ENCODE measurements at places on chromosomes 12 and 14. TPM values are rescaled to one million over a fixed set of nuclear protein-coding genes. Genes with fewer than 3 reads are reported as not detected.
A peak's percentile ranks its signal among the peaks of the same experiment; 100 is the strongest.

RIN3 gene
- 14.9 TPM for polyA plus RNA-seq

ADAMTS20 gene
- polyA plus RNA-seq: 0.04 TPM

RNU4-1 gene
- polyA plus RNA-seq: not detected

KLRD1 gene
- polyA plus RNA-seq: 0.20 TPM

FRS2 gene
- polyA plus RNA-seq: 16.6 TPM

BICD1 gene
- polyA plus RNA-seq: 9.4 TPM

RNF212B gene
- not detected for polyA plus RNA-seq

ARHGEF25 gene
- polyA plus RNA-seq: 36.2 TPM

EXOC3L4 gene
- 1.4 TPM for polyA plus RNA-seq

DNA sequence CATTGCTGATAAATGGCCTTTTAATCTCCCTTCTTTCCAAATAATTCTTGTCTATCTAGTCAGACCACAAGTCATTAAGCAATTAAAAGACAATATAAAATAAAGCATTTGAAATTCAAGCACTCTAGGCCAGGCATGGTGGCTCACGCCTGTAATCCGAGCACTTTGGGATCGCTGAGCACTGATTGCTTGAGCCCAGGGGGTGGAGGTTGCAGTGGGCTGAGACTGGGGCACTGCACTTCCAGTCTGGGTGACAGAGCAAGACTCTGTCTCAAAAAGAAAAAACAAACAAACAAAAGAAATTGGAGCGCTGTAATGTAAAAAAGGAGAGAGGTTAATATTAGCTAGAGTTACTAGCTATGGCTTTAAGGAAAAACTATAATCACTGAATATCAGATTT lies 30.5 kb upstream of the CSRP2 start:
- no peak for DNase-seq

GRCh38 chr12:10154145-10154496 lies 17.8 kb downstream of the OLR1 start:
- no peak for DNase-seq

DNA sequence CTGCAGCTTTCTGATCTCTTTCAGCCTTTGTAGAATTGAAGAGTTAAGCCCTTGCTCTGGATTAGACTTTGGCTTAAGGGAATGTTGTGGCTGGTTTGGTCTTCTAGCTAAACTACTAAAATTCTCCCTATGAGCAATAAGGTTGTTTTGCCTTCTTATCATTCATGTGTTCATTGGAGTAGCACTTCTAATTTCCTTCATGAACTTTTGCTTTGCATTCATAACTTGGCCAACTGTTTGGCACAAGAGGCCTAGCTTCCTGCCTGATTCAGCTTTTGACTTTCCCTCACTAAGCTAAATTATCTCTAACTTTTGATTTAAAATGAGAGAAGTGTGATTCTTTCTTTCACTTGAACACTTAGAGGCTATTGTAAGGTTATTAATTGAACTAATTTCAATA lies 384.3 kb downstream of the RAD51B start:
- DNase-seq: no peak

DNA sequence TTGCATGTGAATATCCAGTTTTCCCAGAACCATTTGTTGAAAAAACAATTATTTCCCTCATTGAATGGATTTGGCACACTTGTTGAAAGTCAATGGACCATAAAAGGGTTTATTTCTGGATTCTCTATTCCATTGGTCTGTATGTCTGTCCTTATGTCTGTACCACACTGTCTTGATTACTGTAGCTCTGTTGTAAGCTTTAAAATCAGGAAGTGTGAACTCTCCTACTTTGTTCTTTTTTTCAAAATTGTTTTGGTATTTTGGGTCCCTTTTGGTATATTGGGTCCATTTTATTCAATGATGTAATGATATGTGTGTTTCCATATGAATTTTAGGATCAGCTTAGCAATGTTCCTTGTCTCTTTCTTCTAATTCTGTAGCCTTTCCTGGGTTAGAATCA lies 64.8 kb downstream of the PPP2R5C start:
- DNase-seq: no peak

DNA sequence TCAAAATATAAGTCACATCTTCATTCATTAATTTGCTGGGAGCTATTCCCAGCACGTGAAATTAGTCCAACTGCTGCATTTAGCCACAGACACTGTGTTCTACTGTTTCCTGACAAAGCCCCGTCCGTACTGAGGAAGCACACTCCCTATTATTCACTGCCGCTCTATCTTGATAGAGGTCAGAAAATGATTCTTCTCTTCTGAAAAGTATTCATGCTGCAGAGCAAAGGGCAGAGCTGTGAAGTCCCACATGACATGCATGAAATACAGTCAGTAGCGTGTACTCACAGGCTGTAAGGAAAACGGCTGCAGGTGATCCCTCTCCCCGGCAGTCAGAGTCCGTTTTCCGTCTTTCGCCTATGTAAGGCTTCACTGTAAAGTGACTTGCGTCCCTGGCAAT lies 302.5 kb upstream of the FKBP4 start:
- no peak for DNase-seq

DNA sequence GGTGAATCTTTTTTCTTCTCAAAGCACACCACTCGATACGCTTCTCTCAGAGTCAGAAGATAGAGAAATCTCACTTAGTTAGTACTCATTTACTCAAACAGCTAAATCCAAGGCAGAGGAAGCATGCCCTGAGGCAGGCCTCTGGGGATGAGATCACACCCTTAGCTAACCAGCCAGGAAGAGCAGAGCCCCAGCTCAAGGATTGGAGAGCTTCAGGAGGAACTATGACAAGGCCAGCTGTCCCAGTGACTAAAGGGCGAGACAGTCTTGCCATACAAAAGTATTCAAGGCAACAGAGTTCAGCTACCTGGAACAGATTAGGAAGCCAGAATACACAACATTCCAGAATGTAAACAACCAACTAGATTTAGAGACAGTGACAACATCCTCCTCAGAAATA lies 197.7 kb upstream of the CCDC196 start:
- no peak for DNase-seq

DNA sequence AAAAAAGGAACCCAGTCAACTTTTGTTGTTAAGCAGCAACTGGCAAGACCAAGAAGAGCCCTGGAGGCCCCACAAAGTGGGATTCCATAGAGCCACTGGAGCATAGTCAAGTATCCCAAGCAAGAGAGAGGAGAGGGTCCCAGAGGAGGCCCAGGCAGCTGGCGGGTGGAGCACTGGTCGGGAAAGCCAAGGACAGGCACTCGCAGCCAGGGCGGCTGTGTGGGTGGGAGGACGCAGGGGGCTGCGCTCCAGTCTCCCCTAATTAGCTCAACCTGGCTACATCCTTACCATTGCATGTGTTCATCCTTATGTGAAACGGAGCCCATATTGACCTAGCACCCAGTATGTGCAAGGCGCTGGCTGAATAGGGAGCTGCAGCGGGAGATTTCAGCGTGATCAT lies 18.3 kb upstream of the ZFP36L1 start:
- peak; percentile 65 for DNase-seq

DNA sequence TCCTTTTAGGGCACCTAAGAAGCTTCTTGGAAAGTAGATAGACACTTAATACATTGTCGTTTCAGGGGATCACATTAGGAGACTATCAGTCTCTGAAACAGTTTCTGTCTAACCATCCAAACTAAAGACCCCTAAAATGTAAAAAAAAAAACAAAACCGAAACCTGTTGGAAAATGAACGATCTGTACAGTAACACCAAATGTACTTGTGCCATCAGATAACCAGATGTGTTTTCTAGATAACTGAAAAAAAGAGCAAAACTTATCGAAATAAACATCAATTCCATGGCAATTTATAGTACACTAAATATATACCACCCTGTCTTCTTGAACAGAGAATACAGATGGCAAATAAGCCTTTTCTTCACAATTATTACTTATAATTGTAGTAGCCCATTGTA lies 2.1 kb downstream of the LDHB start:
- DNase-seq: no peak

GRCh38 chr12:13085968-13086686 lies 17.3 kb downstream of the GSG1 start:
- DNase-seq: no peak

GRCh38 chr14:104688505-104689108 lies 811 bp upstream of the INF2 start:
- DNase-seq: no peak

DNA sequence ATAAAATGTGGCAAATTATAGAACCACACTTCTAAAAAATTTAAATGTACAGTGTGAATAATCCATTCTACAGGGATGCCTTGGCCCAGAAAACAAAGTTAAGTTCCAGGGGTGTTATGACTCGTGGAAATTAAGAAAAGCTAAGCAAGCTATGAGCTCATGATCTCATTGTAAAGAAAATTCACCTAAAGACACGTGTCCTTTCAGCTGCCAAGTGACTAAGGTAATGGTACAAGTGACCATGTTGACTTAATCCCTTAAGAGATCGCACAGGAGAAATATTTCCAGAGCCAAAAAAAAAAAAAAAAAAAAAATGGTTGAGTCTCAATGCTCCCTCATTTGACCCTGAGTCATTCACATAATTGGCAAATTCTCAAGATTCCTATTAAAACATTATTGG lies 51.4 kb upstream of the ANO2 start:
- no peak for DNase-seq

DNA sequence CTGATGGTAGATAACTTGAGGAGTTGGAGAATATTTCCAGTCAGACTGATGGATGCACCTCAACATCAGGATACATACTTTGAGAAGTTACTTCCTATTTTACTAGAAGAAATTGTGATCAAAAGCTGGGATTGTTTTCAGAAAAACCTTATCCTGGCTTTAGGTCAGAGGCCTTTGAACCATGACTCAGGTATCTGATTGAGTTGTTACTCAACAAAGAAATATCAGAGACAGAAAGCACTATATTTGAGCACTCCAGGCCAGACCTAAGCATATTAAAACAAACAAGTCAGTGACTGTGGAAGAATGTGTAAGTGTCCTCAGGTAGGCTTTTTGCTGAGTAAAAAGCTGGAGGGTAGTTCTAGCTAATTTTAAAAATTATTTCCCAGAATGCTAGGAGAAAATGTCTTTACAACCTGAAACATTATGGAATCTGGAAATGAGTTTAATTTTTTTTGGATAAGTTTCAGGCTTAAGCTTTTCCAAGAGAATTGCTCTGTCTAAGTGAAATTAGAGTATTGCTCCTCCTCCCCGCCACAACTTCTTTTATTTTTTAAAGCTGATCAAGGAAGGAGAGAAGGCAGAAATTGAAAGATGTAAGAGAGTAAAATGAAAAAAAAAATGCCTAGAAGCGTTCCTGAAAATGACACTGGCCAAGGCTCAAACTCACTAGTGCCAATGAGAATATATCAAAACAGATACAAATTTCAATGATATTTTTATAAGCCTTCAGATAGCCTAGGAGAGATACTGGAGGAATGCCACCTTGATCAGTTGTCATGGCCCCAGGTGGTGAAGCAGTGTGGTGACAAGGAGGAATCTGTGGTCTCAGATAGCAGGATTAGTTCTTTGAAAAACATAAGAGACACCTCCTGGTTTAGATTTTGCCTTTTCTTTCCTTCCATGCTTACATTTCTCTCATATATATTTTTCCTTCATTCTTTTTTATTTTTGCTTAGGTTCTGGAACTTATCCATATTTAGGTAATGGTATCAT lies 790.3 kb downstream of the TMTC2 start:
- peak; percentile 77 for DNase-seq

GRCh38 chr12:34290381-34290995 lies 268.2 kb downstream of the ALG10 start:
- no peak for DNase-seq

DNA sequence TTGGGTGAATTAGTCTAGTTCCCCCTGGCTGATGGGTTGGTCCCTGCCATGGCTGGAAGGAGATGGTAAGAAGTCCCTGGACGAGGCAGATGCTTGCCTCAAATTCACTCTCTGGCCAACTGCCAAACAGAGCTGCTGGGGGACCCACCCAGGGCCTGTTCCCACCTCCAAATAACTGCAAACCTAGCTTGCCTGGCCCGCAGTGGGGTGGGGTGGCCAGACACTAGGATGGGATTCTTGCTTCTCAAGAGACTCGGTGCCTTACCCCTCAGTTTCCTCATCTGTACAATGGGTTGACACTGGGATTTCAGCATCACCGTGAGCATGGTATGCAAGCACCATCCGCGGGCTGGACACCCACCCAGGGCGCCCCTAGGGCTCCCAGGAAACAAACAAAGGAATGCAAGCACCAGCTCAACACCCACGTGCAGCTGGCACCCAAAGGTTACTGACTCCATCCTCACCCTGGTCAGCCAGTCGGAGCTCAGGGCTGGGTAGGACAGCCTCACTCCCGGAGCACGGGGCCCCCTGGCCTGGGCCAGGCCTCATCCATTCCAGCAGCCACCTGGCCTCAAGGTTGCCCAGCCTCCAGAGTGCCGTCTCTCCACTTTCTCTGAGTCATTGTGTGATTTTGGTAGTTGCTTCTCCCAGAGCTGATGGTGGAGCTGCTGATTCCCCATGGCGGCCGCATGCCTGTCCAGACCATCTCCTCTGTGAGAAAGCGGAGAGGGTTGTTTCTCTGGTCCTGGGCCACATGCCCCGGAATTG lies 205.2 kb upstream of the RTL1 start:
- no peak for DNase-seq

GRCh38 chr12:98317939-98318899 lies 197.2 kb upstream of the TMPO start:
- DNase-seq: no peak

DNA sequence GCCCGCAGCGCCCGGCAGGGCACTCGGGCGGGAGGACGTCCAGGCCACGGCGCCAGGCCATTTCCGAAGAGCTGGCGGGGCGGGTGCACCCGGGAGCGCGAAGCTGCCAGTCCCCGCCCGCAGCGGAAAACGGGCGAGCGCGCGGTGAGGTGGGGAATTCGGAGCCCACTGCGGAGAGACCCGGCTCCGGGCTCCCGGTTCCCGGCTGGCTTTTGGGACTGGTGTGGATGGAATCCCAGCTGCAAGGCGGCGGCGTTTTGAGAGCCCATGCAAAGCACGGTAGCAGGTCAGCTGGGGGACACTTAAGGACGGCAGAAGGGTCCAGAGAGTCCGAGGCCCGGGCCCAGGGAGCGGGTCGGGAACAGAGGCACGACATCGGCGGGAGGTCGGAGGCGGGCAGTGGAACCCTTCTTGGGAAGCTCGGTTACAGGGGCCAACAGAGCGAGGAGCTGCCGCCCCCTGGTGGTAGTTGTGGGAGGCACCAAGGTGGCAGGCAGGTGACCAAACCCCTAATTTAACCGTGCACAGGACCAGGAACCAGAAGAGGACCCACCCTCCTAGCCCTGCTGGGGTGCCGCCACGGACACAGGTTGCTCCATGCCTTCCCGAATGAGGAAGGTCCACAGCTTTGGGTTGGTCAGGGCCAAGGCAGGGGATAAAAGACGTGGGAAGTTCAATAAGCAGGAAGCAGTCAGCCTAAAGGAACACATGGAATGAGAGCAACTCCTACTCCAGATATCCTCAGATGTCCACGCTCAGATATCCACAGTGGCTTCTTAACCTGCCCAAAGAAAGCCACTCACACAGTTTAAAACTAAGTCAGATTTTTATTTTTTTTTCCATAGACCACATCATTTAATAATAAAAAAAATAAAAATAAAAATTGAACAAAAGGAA lies 685 bp upstream of the CDH24 start:
- DNase-seq: peak; percentile 93

GRCh38 chr12:113134521-113134951 lies 1.0 kb downstream of the RASAL1 start:
- no peak for DNase-seq

Data from muscle of leg (tissue), 16 donors.